ENCODE measurements at places on chromosomes 5 and 9.

- DNase-seq = no peak
These were observed 11.7 kb upstream of the CARNMT1 start for GRCh38 chr9:75039801-75040200.

GRCh38 chr9:68878450-68878849 is 135.5 kb downstream of the PRKACG start:
- no peak for DNase-seq

GRCh38 chr9:2859776-2860379 is 16.0 kb upstream of the PUM3 start:
- DNase-seq = peak; percentile 53

DNA sequence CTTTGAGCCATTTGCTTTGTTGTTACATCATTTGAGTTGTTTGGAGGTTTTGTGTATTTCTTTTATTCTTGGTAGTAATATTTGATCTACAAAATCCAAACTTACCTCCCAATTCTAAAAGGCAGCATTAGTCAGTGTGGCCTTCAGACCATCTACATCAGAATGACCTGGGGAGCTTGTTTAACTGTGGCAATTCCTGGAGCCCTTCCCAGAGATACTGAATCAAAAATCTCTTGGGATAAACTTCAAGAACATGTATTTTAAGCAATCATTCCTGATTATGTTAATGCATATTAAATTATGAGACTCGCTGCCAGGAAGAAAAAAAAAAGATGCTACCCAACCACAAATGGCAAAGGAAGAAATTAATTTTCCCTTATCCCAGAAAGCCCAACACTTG is 268.9 kb upstream of the PDE4D start:
- DNase-seq = no peak

GRCh38 chr5:78895616-78896015 is 89.5 kb downstream of the ARSB start:
- no peak for DNase-seq

DNA sequence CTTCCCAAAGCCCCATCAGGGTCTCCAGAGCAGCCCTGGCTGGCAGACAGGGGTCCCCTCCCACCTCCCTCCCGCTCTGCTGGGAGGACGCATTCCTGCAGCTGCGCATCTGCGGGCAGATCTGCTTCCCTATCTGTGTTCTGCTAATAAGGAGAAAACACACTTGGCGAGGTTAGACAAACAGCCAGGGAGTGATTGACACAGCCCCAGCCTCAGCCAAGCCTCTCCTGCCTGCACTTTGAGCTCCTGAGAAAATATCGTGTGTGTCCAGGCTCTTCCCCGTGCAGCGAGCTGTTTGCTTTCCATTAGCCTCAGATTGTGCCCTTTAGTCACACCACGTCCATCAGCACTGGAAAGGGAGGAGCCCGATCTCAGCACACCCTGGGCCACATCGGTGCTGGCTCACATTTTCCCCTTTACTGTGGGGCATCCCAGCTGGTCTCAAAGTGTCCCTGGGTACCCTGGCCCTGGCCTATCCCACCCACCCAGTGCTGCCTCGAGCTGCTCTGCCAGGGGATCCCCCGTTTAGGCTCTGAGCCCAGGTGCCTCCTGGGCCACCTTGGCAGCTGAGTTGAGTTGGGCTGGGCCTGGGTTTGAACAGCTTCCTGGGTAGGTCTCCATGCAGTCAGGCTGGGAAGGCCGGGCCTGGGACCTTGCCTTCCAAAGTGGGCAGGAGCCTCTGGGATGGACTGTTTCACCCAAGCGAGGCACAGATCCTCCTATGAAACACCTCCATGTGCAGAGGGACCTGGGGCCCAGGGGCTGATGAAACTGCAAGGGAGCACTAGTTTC is 61.1 kb downstream of the BARX1 start:
- DNase-seq = no peak

DNA sequence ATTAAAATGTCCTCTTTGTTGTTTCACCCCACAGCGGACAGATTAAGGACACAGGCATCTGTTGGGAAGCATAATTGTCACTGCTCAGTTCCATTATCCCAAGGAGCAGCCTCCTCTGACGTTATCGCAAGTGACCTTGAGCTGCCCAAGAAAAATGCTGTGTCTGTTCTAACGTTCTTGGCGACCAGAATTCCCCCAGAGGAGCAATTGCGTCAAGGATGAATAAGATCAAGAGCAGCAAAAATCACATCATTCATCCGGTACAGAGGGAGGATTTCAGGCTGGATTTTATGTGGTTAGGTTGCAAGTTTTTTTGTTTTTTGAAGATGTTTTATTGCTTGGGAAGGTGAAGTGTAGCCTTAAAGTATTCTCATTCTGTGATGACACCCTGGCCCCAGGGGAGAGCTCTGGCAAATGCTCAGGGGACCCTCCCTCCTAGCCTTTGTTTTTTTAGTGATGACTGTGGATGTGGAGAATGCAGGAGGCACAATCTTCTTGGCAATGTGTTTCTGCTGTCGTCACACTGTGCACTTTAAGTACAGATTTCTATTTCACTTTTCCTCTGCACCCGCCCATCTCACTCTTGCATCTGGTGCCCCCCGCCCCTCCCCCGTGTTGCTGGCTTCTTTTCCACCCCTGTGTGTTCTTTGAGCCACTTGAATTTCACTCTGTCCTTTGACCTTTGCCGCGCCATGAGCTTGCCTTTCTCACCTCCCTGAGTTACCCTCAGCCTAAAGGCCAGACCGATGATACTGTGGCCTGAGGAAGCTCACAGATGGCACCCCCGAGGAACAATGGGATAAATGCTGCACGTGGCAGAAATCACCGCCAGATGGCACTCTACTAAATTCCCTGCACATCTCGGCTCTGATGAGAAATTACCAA is 308.5 kb downstream of the RAB3C start:
- peak; percentile 63 for DNase-seq

DNA sequence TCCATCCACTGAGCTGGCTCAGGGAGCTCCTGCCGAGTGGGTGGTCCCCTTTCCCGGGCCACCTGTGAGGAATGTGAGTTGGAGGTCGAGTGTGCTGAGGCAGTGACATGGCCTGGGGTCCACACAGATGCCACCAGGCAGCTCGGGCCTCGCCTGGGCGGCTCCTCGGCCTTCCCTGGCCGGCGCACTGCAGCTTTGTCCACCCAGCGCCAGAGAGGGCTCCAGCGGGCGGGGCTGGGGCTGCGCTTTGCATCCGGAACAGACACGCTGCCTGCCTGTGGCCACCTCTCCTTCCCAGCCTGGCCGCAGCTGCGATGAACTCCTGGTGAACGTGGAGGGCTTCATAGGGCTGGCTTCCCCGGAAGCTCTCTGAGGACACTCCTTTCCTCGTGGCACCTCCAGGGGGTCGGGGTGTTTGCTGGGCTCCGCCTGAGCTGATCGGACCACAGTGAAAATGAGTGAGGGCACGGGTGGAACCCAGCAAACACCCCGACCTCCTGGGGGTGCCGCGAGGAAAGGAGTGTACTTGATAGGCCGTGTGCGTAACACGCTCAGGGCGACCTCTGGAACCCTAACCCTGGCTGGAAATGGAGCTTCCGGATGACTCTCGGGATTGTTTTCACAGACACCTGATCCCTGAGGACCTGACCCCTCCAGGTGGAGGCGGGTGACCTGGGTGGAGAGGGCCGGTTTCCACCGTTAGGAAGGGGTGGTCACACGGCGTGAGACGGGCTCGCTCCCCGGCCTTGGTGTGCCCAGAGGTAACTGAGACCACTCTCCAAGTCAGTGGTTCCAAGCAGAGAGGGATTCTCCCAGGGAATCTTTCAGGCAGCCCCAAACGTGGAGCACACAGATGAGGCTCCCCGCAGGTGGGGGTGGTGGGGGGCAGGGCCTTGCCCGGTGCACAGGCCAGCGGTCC is 31.8 kb upstream of the RXRA start:
- no peak for DNase-seq

DNA sequence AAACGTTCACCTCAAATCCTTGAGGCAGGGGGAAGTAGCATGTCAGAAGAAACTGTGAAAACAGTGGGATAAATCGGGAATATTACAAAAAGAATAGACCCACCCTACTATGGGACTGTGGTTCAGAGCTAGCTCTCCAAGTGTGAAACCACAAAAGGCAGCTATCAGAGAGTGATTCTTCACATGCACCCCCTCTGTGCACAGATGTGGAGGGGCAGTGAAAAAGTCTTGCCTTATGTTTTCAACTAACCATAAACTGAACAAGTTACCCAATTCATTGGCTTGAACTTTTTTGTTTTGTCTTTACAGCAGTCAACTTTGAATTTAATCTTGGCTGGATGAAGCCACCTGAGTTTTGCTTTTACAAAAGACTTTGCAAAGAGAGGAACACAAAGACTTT is 98.8 kb upstream of the NR4A3 start:
- DNase-seq = no peak

DNA sequence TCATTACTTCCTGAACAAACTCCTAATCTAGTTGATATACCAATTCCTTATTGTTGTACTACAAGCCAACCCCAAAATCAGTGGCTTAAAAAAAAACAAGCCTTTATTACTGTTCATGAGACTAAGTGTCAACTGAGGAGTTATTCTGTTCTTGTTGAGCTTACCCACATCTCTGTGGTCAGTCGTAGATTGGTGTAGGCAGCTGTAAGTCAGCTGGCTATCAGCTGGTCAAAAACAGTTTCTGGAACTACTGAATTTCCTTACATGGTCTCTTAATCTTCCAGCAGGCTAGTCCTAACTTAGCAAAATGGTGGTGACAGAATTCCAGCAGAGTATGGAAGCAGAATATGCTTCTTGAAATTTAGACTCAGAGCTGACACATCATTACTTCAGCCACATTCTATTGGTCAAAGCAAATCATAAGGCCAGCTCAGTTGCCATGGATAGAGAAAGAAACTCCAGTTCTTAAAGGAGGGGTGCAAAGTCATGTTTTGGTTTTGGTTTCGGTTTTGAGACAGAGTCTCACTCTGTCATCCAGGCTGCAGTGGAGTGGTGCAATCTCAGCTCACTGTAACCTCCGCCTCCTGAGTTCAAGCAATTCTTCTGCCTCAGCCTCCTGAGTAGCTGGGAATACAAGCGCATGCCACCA is 386.1 kb upstream of the MPDZ start:
- no peak for DNase-seq

DNA sequence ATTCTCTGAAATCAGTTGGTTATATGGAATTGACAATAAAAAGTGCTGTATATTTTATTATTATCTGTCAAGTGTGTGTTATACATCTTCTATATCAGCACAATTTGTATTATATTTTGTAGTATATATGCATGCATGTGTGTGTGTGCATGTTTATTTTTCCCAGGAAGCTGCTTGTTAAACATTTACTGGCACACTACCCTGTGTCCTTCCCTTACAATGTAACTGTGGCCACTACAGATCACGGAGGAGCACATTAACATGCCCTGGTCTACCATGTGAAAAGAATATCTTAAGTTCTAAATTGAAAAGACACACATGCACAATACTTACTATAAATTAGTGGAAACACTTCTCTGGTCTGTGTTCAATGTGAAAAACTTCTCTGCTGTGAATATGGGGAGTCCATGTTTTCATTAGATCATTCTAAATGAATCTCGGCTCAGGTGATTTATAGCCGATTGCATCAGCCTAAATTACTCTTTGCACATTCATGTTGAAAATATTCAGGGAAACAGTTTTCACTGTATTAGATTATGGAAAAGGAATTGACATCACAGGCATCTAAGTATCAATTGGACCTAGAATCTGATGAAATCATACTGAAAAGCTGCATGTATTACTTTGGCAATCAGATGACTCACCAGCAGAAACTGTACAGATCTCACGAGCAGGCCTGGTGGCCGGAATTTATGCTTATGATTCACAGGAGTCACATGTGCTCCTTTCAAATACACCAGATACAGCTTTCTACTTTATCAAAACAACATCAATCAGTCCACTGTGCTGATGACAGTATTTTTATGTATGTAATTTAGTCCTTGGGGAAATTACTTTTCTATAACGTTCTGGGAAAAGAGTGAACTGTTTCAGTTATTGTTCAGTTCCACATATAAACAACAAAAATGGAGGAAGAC is 39.4 kb downstream of the LURAP1L start:
- DNase-seq = no peak

- DNase-seq = no peak
These were observed 104.3 kb upstream of the SIMC1 start for GRCh38 chr5:176133877-176134276.

- DNase-seq = no peak
These were observed 42.4 kb downstream of the STRBP start for GRCh38 chr9:123225995-123226394.
